KG1 (cell line): ENCODE measurements at places on chromosomes 6 and 20.
A peak's percentile ranks its signal among the peaks of the same experiment; 100 is the strongest.

GRCh38 chr6:43257367-43258145 lies 14.3 kb downstream of the TTBK1 start:
- no peak for DNase-seq

DNA sequence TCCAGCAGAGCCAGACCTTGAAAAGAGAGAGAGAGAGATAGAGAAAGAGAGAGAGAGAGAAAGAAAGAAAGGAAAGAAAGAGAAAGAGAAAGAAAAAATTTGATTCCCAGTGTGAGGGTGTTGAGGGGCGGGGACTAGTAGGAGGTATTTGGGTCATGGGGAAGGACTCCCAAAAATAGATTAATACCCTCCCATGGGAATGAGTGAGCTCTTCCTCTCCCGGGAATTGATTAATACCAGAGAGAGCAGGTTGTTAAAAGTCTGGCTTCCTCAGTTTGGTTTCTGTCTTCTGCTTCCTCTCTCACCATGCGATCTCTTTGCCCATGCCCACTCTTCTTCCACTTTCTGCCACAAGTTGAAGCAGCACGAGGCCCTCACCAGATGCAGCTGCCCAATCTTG lies 28.8 kb upstream of the CFAP206 start:
- DNase-seq, result no peak

GRCh38 chr6:20458027-20458894 lies 56.6 kb downstream of the E2F3 start:
- DNase-seq, result no peak

DNA sequence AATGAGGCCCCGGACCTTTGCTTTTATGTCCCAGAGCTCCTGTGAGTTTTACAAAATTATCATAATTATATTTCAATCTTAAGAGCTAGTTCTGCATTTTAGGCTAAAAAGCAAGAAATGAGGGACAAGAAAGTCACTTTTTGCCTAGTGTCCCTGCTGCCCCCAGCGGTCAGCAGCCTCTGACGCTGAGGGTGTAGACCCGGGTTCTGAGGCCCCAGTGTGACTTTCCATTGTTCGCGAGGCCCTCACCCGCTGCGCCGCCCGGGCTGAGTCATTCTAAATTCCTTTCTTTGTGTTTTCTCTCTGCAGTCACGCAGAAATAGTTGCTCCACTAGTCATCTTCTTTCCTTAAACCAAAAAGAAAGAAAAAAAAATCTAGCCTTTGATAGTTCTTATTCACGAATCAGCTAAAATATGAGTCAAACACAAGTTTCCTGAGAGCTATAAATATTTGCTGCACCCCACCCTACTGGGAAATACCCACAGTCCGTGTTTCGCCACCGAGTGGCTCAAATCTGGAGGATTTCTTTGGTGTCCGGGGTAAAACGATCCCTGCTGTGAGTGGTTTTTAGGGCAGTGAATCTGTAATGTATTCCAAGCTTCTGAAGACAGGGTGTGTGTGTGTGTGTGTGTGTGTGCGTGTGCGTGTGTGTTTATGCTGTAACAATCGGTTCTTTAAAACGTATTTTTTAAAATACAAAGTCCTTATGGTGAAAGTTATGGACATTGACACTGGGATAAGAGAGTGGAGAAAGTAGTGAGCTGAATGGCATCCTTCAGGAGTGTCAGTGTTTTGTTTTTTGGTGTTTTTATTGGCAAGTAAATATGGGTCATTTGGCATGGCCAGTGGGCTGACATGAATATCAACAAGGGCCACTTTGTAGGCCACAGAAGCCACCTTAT lies 59.7 kb upstream of the EEF1A1 start:
- peak; percentile 29 for DNase-seq

GRCh38 chr6:27684264-27685211 lies 211.6 kb upstream of the ZNF184 start:
- DNase-seq, result peak; percentile 58
